D721Med (cell line): ENCODE measurements at places on chromosomes 3 and 15.
A peak's percentile ranks its signal among the peaks of the same experiment; 100 is the strongest.

DNA sequence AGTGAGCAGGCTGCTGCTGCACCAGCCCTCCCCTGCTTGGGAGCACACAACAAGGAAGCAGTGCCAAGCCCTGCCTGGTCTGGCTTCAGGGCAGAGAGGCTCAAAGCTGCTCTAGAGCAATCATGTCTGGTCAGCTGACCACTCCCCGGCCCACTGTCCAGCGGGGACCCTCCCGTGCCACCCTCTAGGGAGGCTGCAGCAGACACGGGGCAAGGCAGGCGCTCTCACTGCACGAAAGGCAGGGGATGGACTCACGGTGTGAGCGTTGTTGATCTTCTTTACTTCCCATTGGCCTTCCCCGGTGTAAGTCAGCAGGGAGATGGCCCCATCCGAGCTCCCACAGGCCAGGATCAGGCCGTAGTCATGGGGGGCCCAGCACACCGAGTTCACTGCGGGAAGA, 9.2 kb downstream of the SEC13 start:
- no peak for DNase-seq

DNA sequence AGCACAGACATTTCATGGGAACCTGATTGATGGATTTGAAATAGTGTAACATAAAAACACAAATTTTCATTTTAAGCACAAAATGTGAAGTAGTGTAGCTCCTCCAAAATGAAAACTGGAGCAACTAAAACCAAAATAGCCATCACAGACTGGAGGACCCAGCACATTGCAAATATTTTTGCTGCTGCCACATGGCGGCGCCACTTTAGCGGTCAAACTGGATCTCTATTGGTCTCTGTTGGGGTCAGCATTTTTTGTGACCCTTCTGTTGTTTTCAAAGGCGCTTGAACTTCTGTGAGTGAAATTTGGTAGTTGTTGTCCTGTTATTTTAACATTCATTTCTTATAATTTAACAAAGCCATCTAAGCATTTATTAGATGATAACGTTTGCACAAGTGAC, 259.9 kb downstream of the IL20RB start:
- DNase-seq: no peak

- peak; percentile 97 for DNase-seq
These were observed 33.1 kb upstream of the POLG start for GRCh38 chr15:89367485-89368451.

GRCh38 chr15:61309031-61309511, 80.0 kb upstream of the RORA start:
- no peak for DNase-seq

- no peak for DNase-seq
These were observed 437.8 kb downstream of the RBMS3 start for GRCh38 chr3:29718661-29719065.

GRCh38 chr3:119304201-119304713, 10.1 kb downstream of the ARHGAP31 start:
- DNase-seq: no peak

DNA sequence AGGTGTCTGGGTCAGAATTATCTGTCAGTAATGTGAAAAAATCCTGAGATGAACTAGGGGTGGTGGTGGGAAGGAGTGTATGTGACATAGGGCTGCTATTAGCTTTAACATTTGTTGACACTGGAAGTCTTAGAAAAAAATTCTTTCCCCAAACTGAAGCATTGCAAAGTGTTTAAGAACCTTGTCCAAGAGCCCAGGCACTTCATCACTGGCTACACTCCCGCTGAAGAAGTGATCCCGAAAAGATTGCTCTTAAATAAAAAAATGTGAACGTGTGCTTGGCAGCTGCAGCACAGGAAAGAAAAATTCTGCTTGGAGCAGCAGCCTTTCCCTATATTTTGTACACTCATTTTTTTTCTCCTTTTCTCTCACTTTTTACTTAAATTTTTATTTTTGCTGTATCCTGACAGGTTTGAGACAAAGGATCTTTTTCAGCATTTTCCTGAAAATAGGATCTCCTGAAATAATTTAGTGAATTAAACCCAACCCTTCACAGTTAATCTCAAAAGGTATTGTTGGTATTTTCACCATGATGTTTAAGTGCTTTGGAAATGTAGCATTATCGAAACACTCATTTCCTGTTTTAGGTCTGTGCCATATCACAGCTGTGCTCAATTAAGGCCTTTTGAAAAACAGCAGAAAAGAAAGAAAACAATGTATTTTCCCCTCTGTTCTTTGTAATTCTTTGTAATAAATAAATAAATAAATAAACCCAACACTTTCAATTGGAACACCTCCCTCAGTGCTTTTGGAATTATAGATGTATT, 477.6 kb downstream of the ZNF385D start:
- DNase-seq: no peak

GRCh38 chr15:61415617-61416120, 186.6 kb upstream of the RORA start:
- no peak for DNase-seq

DNA sequence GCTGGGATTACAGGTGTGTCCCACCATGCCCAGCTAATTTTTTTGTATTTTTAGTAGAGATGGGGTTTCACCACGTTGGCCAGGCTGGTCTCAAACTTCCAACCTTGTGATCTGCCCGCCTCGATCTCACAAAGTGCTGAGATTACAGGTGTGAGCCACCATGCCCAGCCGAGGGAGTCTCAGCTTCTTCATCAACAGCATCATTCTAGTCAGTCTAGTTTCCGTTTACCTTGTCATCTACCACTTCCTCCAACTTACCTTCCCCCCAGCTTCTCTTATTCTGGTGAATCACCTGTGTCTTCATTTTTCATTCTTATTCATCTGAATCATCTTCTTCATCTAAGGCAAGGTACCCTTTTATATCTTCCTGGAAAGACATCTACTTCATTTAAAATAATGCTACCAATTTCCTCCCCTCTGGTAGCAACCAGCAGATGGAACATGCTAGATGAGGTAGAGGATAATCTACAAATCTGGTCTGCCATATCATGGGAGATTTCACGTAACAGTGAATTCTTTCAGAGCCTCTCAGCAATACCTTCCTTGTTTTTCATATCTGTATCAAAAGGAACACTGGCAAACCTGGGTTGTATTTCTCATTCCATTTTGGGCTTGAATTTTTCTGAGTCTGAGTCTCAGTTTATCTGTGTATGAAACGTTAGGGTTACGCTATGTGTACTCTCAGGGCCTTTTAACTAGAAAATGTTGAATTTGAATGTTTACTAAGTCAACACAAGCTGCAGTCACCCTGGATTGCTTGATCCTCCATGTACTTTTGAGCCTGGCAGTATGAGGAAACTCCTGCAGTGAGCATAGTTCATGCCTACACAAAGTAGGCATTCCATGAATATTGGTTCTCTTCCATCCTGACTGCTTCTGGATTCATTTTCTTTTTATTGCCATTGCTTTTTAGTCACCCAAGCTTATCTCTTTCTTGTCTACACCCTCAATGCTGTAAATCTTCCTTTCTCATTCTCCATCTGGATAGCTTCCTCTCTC, 16.8 kb downstream of the LPP start:
- no peak for DNase-seq

- DNase-seq: no peak
These were observed 188.0 kb upstream of the IL12A start for GRCh38 chr3:159800434-159801155.

- no peak for DNase-seq
These were observed 422.0 kb downstream of the SOX2 start for GRCh38 chr3:182133752-182134151.

GRCh38 chr3:10627884-10628572, 122.6 kb upstream of the ATP2B2 start:
- no peak for DNase-seq

DNA sequence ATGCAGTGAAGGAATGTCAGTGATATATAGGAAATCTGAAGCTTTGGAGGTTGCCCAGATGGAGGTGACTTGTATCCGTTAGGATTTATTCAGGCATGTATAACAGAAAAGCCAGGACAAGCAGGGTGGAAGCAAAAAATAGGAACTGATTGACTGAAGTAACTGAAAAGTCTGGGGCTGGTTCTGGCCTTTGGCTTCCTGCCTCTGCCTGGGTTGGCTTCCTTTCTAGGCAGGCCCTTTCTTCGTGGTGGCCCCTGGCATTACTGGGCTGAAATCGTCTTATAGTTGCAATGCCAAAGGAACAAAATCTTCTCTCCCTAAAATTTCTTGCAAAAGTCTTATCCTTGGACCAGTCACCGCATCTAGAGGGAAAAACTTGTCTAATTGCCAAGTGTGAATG, 386.1 kb downstream of the PTPRG start:
- no peak for DNase-seq

GRCh38 chr15:94494732-94495131, 263.4 kb downstream of the MCTP2 start:
- DNase-seq: no peak

- DNase-seq: no peak
These were observed at the start of gene SPATA12 for GRCh38 chr3:57060089-57060821. Gene SPATA12 (plus strand): TSS chr3:57060664. CDS start chr3:57073695, 13,031 bp downstream.

- DNase-seq: no peak
These were observed 30.2 kb downstream of the ABI3BP start for GRCh38 chr3:100963041-100963440.

GRCh38 chr3:30233913-30234646, 372.3 kb upstream of the TGFBR2 start:
- DNase-seq: no peak

GRCh38 chr3:18657858-18658820, 233.0 kb upstream of the SATB1 start:
- DNase-seq: no peak

- no peak for DNase-seq
These were observed 63.8 kb upstream of the SNRPA1 start for GRCh38 chr15:101358895-101359294.

GRCh38 chr3:102156426-102156825, 278.4 kb upstream of the ZPLD1 start:
- no peak for DNase-seq

DNA sequence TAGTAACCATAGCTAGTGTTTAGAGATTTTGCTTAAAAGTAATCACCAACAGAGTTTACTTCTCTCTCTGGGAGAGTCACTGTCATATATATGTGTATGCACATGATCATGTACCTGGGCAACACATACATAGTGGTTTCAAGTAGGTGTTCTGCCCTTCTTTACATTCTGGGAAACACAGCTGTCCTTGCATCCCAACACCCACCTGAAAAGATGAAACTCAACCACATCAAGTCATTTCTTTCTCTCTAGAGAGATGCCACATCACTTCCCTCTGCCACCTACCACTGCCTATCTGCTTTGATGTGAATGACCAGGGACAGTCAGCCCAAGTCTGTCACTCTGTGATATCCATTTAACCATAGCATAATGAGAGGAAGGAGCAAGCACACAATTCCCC, 155.8 kb upstream of the GADL1 start:
- DNase-seq: no peak

GRCh38 chr15:95019907-95020306, 788.5 kb downstream of the MCTP2 start:
- DNase-seq: no peak

- DNase-seq: no peak
These were observed 479.4 kb downstream of the NTRK3 start for GRCh38 chr15:87777054-87777561.

DNA sequence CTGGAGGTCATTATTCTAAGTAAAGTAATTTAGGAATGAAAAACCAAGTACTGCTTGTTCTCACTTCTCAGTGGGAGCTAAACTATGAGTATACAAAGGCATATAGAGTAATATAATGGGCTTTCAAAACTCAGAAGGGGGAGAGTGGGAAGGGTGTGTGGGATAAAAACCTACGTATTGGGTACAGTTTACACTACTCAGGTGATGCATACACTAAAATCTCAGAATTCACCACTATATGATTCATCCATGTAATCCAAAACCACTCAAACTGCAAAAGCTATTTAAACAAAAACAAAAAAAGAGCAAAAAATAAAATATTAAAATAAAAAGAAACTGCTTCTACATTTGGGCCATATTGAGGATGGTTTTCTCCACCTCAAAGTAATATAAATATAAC, 623.3 kb downstream of the NSUN3 start:
- DNase-seq: no peak

DNA sequence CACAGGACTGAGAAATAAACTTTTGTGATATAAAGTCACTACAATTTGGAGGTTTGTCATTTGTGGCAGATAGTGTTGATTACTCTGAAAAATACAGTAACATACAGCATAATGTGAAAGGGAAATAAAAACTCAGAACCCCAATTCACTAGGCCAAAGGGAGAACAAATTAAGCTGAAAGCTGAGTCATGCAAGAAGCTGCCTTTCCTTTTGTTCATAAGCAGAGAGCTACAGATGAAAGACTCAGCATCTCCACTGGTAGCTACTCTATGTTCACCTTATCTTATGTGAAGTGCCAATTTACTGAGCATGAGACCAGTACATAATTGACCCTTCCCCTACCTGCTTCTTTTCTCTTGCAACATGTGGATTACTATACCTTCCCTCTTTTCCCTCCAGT, 19.3 kb upstream of the SLTM start:
- DNase-seq: no peak

DNA sequence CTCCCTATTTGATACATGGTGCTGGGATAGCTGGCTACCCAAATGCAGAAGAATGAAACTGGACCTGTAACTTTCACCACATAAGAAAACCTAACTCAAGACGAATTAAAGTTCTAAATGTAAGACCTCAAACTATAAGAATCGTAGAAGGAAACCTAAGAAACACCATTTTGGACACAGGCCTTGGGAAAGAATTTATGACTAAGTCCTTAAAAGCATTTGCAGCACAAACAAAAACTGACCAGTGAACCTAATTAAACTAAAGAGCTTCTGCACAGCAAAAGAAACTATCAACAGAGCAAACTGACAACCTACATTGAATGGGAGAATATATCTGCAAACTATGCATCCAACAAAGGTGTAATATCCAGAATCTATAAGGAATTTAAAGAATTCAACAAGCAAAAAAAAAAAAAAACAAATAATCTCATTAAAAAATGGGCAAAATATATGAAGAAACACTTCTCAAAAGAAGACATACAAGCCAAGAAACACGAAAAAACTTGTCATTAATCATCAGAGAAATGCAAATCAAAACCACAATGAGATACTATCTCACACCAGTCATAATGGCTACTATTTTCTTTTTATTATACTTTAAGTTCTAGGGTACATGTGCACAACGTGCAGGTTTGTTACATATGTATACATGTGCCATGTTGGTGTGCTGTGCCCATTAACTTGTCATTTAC, 37.0 kb downstream of the HDGFL3 start:
- DNase-seq: no peak

- DNase-seq: no peak
These were observed 298.5 kb downstream of the DIPK2A start for GRCh38 chr3:144270100-144270499.
